ENCODE measurements at places on chromosomes 6 and 20. TPM values are rescaled to one million over a fixed set of nuclear protein-coding genes. Genes with fewer than 3 reads are reported as not detected.
A peak's percentile ranks its signal among the peaks of the same experiment; 100 is the strongest.

DNA sequence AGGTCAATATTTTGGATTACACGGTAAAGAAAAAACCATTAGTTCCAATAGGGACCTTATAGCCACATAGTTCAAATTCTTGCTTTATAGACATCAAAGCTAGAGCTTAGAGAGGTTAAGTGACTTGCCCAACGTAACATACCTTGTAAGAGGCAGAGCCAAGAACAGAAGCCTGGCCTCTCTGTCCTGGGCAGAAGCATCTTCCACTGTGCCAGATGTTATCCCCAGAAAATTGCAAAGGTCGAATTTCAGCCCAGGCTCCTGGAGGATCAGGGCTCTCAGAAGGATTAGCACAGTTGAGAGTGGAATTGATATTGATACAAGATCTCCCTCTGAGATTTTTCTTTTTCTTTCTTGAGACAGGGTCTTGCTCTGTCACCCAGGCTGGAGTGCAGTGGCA lies 6.1 kb downstream of the SMIM28 start:
- DNase-seq = no peak

DNA sequence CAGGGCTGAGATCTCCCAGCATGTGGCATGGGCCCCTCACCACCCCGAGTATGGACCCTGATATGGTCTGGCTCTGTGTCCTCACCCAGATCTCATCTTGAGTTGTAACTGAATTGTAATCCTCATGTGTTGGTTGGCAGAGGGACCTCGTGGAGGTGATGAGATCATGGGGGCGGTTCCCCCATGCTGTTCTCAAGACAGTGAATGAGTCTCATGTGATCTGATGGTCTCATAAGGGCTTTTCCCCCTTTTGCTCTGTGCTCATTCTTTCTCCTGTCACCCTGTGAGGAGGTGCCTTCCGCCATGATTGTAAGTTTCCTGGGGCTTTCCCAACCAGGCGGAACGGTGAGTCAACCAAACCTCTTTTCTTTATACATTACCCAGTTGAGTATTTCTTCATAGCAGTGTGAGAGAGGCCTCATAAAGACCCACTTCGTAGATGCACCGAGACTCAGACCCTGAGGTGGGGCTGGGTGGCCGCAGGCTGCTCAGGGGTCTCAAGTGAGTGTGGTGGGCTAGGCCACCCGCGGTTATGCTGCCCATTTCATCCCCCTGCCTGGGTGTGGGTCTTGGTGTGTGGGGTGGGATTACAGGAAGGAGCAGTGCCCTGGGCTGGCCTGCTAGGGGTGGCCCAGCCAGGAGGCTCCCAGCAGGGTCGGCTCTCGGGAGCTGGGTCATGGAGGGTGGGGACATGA lies 26.2 kb upstream of the GATA5 start:
- peak; percentile 91 for DNase-seq

DSP gene
- not detected for total RNA-seq

- DNase-seq = no peak
These were observed 92.3 kb upstream of the ELOVL5 start for GRCh38 chr6:53441035-53441493.

DNA sequence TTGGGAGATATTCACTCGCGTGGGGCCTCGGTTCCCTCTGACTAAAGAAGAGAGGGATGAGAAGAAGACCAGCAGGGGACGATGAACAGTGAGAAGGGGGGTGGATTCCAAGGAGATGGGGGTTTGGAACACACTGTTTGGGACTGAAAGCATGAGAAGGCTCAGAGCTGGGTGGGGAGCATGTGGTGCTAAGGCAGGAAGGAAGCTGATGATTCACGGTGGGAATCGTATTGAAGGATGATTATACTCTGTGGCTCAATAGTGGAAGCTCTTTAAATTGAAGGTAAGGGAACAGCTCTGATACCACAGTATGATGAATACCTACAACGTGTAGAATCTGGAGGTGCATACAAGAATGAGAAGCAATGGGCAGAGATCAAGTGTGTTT lies 117.5 kb upstream of the KCNK16 start:
- no peak for DNase-seq

DNA sequence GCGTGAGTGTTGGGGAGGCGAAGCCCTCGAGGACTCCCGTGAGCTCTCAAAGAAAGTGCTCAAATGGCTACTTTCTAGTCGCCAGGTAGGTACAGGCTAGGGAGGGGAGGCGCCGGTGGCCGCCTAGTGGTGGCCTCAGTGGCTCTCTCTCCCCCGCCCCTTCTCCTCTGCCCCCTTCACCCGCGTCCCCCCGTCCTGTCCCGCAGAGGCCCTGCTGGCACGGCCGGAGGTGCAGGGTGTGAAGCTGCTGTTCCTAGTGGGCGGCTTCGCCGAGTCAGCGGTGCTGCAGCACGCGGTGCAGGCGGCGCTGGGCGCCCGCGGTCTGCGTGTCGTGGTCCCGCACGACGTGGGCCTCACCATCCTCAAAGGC lies 16.3 kb downstream of the ADISSP start:
- DNase-seq = no peak

GRCh38 chr20:64168381-64169090 lies 4.3 kb downstream of the MYT1 start:
- DNase-seq = no peak

GRCh38 chr6:68059261-68059660 lies 575.8 kb upstream of the ADGRB3 start:
- DNase-seq = no peak

SNAP25 gene
- not detected for total RNA-seq

CNKSR3 gene
- not detected for total RNA-seq

DNA sequence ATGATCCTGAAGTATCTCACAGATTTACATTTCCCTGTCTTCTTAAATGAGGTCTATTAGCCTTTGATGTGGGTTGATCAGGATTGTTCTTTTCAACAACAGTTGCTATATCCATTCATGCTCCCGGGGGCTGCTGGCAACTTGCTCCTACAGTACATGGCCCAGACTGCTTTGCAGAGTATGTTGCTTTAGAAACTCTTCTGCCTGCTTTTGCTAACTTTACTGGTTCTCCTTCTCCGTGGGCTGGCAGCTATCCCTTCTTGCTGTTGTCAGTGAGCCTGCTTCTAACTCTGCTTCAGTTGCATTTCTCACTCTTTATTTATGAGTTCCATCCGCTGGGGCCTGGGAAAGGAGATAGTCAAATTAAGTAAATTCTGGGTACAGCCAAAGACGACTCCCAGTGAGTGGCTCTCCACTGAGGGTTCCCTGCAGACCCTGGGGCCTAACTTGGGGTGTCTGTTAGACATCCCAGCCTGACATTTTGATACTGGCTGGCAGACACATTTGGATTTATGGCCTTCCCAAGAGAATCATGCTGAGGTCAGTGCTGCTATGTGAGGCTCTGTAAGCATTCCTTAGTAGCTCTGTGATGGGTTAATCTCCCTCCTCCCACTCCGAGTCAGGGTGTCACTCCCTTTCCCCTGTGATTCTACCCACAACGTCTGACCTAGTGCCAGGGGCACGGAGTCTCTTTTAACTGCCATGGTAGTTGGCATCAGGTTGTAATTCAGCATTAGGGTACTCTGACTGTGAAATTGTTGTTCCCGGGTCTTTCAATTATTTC lies 73.6 kb downstream of the SLX4IP start:
- no peak for DNase-seq

DNA sequence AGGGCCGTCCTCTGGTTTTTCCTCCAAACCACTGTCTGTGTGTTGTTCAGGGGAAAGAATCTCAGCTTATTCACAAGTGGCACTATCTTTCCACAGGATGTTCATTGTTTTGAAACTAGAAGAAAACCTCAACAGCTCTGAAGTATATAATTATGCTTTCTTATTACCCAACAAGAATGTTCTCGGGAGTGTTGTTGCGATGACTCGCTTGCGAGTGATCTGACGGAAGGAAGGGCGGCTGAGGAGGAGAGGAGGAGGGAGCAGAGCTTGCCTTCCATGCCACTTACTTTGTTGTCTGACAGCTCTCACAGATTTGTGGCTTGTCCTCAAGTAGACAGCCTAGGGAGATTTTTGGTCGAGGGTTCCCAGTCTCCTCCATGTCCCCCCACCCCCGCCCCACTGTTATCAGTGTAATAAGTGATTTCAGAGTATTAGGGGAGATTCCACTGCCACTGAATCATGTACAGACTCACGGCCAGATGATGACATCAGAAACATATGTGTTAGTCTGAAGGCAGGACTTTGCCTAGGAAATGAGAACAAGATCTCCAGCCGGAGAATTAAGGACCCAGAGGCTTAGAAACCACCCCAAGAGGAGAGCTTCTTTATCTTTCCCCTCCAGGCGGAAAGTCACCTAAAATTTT lies 80.7 kb upstream of the CCN6 start:
- peak; percentile 72 for DNase-seq

GRCh38 chr6:148566664-148567350 lies 180.0 kb upstream of the UST start:
- DNase-seq = no peak

IRAK1BP1 gene
- total RNA-seq = 1.6 TPM

KIF6 gene
- total RNA-seq = not detected

DNA sequence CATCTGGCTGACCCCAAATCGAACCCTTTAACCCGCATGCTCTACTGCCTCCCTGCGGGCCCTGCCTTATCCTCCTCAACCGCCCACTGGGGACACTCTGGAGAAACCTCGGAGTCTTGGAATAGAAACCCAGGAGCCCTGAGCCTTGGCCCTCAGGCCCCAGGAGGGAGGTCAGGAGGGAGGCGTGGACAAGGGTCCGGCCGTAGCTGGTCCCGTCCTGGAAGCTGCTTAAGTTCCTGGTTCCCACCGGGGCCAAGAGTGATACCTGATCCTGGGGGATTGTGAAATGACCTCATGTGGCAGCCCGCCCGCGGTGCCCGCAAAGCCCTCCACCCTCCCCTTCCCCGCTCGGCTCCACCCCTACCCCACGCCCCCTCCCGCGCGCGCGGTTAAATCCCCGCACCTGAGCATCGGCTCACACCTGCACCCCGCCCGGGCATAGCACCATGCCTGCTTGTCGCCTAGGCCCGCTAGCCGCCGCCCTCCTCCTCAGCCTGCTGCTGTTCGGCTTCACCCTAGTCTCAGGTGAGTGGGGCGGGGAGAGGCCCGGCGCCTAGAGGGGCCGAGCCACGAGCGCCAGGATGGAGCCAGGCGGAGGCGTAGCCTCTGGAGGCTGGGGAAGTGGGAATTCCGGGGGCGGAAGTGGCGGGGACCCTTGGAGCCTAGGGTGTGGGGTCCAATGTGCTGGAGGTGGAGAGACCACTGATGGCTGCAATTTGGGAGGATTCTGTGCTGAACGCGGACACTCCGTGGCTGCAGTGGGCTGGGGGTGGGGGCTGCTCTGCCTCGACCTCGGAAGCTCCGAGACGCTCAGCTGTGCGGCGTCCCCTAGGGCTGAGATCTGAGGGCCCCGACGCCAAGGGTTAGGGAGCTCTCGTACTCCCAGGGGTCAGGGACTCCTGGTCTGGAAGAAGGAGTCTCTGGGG lies at the start of gene WFDC2:
TSS of gene WFDC2 (plus strand) at position 418 of the 926 bp plus-strand sequence. CDS start at position 447, 29 bp downstream.
- DNase-seq = no peak

DNA sequence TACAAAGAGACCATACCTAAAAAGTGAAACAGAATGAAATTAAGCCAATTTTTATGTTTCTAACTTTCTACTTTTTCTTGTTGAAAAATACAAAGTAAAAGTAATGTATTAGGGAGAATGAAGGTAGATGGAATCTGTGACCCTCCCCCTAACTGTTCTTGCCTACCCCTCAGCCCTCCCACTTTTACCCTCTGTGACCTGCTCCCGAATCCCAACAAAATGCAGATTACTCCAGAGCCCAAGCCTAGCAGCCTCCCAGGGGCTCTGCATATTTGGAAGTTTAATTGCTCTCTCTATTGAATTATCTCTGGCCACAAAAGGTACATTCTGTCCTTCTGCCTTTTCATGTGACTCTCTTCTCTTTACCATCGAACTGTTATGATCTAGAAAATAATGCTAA lies 201.5 kb downstream of the PKHD1 start:
- no peak for DNase-seq

MAPK13 gene
- 74.2 TPM for total RNA-seq

GRCh38 chr6:146887447-146888077 lies 288.8 kb downstream of the ADGB start:
- DNase-seq = no peak

DNA sequence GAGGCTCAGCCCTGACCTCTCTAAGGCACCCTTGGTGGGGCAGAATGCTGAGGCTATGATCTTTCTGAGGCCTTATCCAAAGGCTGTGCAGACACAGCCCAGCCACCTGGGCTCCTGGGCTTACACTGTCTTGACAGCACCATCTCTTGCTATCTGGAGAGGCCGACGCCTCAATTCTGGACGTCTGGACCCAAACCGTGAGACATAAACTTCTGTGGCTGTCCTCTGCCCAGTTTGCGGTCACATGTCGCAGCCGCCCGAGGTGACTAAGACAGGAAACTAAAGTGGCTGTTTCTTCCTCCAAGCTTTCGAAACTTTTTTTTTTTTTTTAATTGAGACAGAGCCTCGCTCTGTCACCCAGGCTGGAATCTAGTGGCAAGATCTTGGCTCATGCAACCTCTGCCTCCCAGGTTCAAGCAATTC lies 49.3 kb downstream of the PRR18 start:
- DNase-seq = peak; percentile 78

DNA sequence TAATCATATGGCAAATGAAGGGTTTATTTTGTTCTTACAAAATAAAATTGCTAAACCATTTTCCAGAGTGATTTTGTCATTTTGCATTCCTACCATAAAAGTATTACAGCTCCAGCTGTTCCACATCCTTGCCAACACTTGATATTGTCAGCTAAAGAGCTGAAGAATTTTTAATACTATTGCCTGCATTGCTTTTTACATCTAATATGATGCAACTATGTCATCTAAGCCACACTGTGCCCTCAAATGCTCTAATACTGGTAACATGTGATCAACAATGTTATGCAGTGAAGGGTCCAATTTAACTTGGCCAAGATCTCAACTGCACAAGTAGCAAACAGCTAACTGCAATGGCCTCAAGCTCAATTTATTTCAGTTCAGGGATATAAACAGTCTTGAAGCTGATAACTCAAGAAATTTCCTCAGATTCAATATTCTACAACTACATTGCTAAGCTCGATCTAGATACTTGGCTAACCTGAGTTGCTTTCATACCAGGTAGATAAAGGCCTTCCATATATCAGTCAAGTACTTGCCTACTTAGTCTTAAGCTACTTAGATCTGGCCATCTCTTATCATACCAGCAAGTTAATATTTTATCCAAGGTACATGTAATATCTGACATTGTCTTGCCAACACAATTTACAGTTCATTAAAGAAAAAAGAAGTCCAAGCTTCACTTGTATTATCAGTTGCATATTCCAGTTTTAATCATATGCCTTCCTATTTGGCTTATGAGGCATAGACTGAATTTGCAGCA lies 17.0 kb downstream of the AKIRIN2 start:
- no peak for DNase-seq

TREM1 gene
- total RNA-seq = not detected
